ENCODE measurements at places on chromosomes 13 and 19.

GRCh38 chr13:106899442-106899841 lies 331.5 kb upstream of the ARGLU1 start:
- DNase-seq = no peak

GRCh38 chr19:35373492-35373891 lies 2.6 kb downstream of the GPR42 start:
- no peak for DNase-seq

- no peak for DNase-seq
Observed at GRCh38 chr13:91725646-91726045, 327.2 kb downstream of the GPC5 start.

DNA sequence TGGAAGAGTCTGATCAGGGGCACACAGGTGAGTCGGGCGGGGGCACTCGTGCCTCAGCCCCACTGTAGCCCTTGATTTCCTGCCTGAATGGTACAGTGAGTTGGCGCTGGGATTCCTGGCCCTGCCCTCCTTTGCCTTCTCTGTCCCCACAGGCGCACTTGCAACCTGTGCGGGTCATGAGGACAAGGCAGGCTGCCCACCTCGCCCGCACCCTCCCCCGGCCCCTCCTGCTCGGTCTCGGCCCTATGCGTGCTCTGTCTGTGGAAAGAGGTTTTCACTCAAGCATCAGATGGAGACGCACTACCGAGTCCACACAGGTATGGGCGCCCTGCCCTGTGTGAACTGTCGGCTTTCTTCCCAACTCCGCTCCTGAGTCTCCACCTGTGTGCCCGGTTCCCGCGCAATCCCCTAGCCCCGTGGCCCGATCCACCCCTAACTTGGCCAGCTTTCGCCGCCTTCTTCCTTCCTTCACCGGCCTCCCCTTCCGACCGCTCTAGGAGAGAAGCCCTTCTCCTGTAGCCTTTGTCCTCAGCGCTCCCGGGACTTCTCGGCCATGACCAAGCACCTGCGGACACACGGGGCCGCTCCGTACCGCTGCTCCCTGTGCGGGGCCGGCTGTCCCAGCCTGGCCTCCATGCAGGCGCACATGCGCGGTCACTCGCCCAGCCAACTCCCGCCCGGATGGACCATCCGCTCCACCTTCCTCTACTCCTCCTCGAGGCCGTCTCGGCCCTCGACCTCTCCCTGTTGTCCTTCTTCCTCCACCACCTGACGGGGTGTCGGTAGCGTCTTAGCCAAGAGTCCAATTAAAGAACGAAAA lies 1.6 kb upstream of the KMT2B start:
- DNase-seq = peak; percentile 40

- peak; percentile 86 for DNase-seq
Observed at GRCh38 chr19:18292810-18293641, 11.6 kb upstream of the JUND start.

- no peak for DNase-seq
Observed at GRCh38 chr19:20879501-20879900, 43.5 kb upstream of the ZNF85 start.

DNA sequence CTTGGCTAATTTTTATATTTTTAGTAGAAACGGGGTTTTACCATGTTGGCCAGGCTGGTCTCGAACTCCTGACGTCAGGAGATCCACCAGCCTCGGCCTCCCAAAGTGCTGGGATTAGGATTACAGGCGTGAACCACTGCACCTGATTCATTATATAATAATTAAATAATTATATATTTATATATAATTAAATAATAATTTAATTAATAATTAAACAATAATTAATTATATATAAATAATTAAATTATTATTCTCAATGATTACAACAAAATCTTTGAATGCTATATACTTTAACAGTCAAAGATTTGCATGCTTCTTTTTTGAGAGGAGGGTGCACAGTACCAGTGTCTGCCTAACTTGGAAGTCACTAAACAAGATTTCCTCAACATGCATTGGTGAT lies 872.3 kb downstream of the EFNB2 start:
- DNase-seq = no peak

DNA sequence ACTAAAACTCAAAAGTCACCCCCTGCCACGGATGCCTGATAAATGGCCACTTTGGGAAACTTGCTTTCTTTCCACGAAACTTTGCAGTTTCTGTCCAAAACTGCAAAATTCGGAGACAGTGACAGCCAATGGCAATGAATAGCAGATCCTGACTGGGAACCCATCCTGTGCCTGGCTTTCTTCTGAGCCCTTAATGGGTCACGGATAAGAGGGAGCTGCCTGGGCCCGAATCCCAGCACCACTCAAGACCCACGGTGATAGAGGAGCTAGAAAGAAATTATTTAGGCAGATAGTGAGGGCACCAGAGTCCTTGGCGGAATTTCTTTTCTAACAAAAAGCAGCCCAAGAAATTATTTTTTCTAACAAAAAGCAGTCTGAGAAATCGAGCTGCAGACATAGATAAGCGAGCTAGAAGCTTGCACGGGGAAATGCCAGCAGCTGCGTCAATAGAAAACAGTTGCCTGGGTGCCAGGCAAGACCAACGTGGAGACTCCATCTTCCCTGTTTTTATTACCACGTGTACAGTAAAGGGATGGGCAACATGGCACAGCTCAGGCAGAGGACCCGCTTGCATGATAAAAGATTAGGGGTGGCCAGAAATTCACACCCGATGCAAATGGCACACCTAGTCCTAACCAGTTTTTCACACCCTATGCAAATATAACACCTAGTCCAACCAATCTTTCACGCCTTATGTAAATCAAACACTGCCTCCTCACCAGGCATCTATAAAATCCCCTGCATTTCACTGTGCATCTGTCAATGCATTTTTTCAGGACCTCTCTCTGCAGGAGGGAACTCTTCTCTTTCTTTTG lies 7.1 kb upstream of the HSH2D start:
- no peak for DNase-seq

GRCh38 chr19:6312018-6312417 lies 21.4 kb downstream of the ACER1 start:
- DNase-seq = no peak

All from iris pigment epithelial cell (primary cell).